ENCODE measurements at places on chromosomes 11 and 22. TPM values are rescaled to one million over a fixed set of nuclear protein-coding genes. Genes with fewer than 3 reads are reported as not detected.

Gene ALKBH3
- total RNA-seq = 54.0 TPM

Gene HYLS1
- 6.1 TPM for total RNA-seq

Gene KRTAP5-7
- total RNA-seq = 0.11 TPM

Gene RAG2
- not detected for total RNA-seq

Gene OR2AG2
- 0.55 TPM for total RNA-seq

Gene GAL3ST1
- 0.11 TPM for total RNA-seq

Gene MN1
- under 0.01 TPM for total RNA-seq

Gene RAB36
- total RNA-seq = 4.8 TPM

Gene ANGPTL5
- not detected for total RNA-seq

Gene ARSA
- total RNA-seq = 15.5 TPM

Gene PHF21B
- total RNA-seq = under 0.01 TPM

Gene ZP1
- not detected for total RNA-seq

Gene ELFN2
- total RNA-seq = 0.25 TPM

Gene OR8U1
- total RNA-seq = not detected

Gene KDM4E
- not detected for total RNA-seq

Gene HSPA8
- 3,174 TPM for total RNA-seq

Gene OR52M1
- not detected for total RNA-seq

Gene USP2
- 1.00 TPM for total RNA-seq

Gene BEST1
- total RNA-seq = 3.1 TPM

Gene NRXN2
- total RNA-seq = 0.55 TPM

Data from uterine smooth muscle cell (primary cell).